Left lobe of liver (tissue), 2 donors: ENCODE measurements at places on chromosomes 4 and X.

- no peak for DNase-seq
Measured at GRCh38 chr4:151105454-151106032, 6.1 kb downstream of the RPS3A start.

DNA sequence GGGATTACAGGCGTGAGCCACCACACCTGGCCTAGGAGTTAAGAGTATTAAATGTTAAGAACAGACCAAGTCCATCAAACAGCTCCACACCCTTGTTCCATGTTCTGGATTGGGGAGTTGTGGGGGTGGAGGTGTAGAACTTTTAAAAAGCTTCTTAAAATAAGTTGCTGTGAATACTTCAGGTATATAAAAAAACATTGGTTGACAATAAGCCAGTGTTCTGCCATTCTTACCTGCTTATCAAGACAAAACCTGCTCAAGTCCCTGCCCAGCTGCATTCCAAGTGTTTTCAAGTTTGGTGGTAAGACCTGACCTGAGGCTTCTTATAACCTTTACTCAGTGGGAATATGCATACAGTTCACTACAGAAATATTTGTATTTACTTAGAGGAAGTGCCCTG is 6.4 kb downstream of the RBM3 start:
- no peak for DNase-seq

DNA sequence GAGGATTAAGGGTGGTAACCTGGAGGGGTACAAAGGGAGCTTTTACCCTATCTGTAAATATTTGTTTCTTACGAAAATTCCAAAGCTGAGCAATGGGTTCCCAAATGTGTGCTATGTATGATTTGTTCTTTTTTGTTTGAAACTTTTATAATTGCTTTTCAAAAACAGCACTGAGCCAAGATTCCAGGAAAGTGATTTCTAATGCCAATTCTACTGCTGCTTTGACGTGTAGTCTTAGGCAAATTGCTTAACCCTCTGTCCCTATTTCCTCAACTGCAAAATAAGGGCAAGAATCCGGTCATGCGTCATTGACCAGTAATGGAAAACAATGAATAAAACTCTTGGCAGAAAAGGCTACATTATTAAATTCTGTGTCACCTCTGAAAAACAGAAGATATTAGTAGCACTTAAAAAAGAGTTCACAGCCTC is 454.7 kb downstream of the IL15 start:
- no peak for DNase-seq

DNA sequence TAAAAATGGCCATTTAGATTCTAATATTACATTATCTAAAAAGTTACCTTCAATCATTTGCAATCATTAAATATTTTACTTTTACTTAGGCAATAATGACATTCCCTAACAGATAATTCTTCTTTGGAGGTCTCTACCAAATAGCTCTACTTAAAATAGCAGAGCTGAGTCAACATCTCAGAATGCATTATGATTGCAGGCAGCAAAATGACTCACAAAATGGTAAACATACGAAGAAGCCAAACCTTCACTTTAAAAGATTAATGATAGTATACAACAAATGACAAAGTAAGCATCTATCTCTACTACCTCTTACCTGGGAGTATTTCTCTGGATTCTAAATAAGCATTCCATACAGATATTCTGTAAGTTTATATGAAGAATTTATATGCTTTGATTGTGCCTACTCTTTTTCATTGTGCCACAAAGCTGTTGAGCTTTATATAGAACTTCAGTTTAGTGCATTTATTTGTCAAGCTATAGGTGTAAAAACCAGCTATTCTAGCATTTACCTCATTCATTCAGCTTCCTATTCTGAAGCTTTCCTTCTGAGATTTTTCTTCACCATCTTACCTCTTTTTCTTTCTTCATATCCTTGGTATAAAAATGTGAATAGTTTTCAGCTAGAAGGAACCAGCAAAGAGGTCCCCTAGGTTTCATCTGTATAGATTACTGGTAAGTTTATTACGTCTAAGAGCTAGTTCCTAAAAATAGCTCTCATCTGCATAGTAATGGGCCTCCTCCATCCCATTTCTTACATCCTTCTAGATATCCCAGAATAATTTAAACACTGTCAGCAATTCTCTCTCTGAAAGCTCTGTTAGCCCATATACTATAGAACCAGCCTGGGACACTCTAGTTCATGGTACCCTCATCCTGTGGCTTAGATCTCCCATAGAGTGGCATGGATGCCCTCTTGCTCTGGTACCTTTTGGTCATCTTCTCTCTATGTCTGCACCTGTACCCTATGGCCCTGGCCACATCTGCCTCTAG is 17.2 kb upstream of the SPCS3 start:
- DNase-seq: no peak

GRCh38 chrX:44274096-44274495 is 69.4 kb downstream of the EFHC2 start:
- no peak for DNase-seq
